ENCODE measurements at places on chromosomes 1 and 21.

- peak; percentile 32 for DNase-seq
Observed at GRCh38 chr1:172380441-172381244, 39.8 kb upstream of the C1orf105 start.

- DNase-seq, result peak; percentile 75
Observed at GRCh38 chr1:66283622-66284041, 250.3 kb upstream of the SGIP1 start.

DNA sequence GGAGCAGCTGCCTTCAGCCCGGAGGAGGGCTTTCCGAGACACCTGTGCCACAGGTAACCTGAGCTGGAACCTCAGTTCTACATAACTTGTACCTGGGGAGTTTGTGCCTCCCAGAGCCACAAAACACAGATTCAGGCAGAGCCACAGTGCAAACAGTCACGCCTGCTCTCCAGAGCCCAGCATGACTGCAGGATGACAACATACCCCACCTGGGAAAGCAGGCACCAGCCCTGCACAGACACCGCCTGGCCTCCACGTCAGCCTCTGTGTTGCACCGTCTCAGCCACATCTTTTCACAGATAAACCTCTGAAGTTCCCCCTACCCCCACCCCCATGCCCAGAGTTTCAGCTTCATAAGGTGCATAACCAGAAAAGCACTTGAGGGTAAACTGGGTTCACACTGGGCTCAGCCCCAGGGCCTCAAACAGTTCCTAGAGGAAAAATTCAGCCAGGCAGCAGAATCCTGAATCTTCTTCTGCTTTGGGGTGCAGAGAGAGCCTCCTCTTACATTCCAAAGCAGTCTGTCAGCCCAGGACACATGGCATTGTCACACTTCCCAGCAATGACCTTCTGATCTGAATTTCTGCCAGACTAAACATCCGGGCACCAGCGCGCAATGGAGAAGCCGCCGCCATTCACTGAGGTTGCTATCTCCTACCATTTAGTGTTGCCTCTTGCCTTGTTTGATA is 229.5 kb downstream of the TOMM20 start:
- DNase-seq, result peak; percentile 54

GRCh38 chr1:175792136-175792535 is 48.7 kb upstream of the TNR start:
- no peak for DNase-seq

DNA sequence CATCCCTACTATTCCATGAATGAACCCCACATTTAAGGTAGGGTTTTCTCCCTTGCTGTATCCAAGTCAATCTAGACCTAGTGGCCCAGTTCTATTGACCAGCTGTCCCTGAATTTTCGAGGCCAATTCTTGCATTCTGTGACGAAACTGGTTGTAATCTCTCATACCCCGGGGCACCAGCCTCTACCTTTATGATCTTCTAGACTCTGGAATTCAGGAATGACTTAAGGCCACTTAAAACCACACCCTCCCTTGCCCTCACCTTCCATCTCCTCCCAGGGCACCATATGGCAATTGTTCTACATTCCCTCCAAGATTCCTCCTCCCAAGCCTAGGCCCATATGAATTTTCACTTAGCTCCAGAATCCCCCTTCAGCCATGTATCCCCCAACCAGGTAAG is 48.9 kb downstream of the RHOU start:
- no peak for DNase-seq

DNA sequence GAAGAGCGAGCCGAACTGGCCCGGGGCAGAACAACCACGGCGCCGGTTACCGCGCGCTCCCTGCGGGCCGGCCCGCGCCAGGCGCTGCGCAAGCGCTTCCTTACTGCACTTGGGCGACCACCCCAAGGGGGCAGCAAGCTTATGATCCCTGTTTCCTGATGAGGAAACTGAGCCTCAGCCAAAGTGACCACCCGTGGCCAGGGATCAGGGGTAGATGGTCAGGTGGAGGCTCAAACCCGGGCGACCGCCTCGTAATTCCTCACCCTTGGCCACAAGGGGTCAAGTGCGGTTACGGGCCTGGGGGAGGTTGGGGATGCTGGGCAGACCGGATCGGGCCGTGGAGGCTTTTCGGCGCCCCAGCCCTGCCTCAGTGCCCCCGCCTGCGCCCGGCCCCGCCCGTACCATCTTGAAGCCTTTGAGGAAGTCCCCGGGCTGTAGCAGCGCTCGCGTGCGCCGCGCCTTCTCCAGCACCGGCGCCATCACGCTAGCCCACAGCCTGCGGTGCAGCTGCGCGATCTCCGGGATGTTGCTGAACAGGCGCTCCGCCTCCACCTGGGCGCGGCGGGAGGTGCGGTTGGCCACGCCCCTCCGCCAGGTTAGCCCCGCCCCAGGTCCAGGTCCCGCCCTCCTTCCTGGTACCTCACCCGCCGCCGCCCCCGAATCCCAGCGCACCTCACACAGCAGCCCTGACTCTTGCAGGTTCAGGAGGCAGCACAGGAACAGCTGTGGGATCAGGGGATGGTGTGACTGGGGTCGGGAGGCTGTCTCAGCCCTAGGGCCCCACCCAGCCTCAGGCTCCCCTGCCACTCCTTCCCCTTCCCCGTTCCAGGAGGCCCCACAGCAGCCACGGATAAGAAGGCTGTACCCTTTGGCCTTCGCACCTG is 5.4 kb upstream of the TNFRSF25 start:
- no peak for DNase-seq

DNA sequence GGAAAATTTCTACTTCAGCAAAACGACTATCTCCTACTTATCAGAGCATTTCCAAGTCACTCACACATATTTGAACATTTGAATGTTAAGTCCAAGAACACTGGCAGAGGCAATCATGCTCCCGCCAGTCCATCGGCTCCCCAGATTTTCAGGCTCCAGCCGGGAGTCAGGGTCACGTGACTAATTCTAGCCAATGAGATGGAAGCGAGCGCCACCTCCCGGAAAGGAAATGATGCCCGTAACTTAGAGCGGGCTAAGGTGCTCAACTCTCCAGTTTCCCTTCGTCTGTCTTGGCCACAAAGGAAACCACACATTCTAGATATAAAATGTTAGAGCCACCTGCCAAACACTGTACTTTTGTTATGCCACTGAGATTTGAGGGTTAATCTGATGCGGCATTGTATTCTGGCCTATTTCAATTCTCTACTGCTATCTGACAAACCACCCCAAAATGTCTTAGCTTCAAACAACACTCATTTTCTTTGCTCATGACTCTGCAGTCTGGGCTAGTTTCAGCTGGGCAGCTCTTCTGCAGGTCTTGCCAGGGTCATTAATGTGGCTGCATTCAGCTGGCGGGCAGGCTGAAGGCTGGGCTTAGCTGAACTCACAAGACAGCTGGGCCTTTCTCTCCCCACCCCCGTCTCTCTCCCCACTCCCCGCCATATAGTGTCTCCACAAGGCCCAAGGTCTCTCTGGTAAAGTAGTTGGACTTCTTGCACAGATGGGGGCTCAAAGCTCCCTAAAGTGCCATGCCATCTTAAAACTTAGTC is 16.5 kb upstream of the LHX4 start:
- no peak for DNase-seq

DNA sequence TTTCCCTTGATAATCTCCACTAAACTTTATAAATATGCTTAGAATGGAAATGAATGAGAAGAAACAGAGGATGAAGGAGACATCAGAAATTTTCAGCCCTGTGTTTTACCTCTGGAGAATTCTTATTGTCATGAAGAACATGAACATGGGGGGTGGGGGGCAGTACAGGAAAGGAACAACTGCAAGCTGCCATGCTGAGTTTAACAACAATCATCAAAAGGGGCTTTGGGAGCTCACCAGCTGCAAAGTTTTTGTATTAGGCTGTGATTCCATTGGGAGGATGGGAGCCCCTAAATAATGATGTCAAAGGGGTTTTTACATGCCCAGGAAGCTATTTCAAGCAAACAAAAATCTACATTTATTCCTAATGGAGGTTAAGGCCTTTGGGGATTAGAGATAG is 103.3 kb downstream of the AKT3 start:
- no peak for DNase-seq

GRCh38 chr1:59360170-59360569 is 63.3 kb downstream of the FGGY start:
- DNase-seq, result peak; percentile 87

DNA sequence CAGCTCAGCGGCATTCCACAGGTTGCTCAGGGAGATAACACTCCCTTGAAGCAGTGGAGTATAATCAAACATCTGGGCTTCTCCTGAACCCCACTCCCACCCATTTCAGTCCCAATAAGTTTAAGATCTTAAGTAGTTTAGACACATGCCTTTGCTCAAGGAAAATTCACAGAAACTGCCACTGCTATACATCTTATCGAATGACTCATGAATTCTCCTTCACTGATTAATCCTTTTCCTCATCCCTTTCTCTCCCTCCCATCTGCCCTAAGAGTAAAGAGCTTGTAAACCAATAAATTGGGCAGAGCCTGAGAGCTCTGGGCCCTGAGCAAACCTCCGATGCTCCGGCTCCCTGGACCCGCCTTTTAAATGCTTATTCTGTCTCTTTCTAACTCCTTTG is 10.2 kb downstream of the VN1R5 start:
- DNase-seq, result peak; percentile 78

GRCh38 chr1:54800041-54800898 is 853 bp downstream of the TTC22 start:
- no peak for DNase-seq

GRCh38 chr1:167520711-167521206 is 2.4 kb upstream of the CD247 start:
- no peak for DNase-seq

GRCh38 chr1:68313735-68314134 is 81.4 kb upstream of the WLS start:
- no peak for DNase-seq

GRCh38 chr1:83692524-83693381 is 306.2 kb downstream of the TTLL7 start:
- peak; percentile 1 for DNase-seq

GRCh38 chr1:3494321-3495308 is 40.1 kb downstream of the ARHGEF16 start:
- no peak for DNase-seq

DNA sequence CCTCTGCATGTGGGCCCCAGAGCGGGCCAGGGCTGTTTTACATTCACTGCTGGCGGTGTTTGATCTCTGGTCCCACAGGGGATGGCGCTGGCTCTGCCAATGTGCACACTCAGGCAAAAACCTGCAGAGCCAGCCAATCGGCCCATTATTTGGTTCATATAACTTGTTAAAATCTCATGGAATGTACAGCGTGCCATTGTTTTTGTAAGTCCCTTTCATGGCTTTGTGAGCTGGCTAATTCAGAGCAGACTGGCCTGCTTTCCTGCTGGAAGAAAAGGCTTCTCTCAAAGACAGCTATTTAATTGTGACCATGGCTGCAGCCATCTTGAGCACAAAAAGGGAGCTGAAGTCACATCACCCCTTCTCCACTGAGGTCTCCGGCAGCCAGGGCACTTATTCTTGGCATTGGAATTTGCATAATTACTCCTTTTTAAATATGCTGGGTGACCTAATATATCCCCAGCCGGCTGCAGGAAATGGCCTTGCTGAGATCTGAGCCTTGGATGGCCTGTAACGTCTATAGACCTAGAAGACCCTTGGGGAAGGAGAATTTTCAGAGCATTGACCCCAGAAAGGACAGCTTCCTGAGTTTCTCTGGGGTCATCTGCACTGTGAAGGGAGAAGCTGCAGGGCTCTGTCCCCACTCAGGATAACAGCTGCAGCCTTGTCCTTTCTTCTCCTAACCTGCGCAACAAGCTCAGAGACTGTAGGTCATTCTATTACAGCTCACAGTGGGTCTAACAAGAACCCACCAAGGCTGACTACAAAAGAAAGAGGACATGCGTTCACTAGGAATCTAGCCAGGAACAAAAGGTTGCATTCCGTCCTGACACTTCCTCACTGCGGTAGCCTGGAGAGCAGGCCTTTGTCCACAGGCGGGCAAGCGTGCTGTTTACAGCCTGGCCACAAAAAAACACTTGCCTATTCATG is 45.8 kb downstream of the BCAR3 start:
- no peak for DNase-seq

DNA sequence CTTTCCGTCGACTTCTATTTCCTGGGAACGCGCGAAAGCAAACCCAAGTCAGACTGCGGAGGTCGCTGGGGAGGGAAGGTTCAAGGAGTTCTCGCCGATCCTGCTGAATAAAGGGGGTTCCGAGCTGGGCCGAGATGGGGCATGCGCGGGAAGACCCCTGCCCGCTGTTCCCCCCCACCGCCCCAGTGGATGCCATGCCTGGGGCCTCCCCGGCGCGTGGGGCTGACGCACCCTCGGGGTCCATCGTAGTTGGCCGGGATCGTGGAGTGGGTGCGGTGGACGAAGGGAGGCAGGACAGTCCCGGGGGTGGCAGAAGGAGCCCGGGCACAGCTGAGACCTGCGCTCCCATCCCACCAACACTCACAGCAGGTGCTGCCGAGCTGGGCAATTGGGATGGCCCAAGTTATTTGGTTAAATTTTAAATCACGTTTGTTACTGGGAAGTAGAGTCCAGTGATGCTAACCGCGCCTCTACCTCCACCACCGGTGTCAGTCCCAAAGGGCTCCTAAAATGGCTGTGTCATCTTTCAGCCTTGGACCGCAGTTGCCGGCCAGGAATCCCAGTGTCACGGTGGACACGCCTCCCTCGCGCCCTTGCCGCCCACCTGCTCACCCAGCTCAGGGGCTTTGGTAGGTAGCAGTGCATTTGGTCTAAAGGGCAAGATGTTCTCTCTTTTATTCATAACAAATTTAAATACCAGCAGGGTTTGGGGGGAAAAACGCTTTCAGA is 801 bp downstream of the MX1 start:
- no peak for DNase-seq

GRCh38 chr1:9728451-9729295 is 77.1 kb downstream of the PIK3CD start:
- DNase-seq, result no peak

DNA sequence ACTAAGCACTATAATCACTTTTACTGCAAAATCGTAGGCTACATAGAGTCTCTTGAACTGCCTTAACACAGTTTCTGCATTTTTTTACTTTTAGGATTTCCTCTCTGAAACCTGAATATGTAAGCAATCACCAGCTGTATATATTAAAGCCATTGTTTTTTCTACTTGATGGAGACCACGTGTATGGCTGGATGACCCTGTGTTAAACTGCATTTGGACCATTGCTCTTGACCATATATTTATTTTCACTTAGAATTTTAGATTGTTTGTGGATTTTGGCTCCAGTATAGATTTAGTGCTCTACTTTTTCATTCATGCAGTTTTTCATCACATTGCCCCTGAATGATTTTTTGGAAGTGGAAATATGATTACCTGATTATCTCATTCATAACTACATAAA is 320.5 kb upstream of the SGIP1 start:
- no peak for DNase-seq

DNA sequence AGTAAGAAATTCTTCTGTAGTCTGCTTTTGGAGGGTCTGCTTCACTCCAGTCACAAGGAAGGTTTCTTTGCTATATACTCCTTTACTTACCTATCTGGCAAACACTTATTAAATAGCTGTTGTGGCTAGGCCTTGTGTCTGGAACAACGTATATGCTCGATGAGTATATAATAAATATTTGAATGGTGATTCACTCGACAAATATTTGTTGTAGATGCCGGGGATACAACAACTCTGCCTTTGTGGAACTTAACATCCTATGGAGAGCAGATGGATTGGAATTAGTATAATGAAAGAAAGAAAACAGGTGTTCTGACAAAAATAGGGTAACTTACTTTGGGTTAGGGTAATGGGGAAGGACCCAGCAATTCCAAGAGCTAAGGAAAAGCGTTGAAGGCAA is 31.1 kb downstream of the KPNA6 start:
- DNase-seq, result peak; percentile 89

- DNase-seq, result no peak
Observed at GRCh38 chr1:234040446-234041317, 136.2 kb downstream of the SLC35F3 start.
